ENCODE measurements at places on chromosomes 1 and 21.

GRCh38 chr1:161241682-161242081, 3.7 kb upstream of the NR1I3 start:
- no peak for DNase-seq

- no peak for DNase-seq
Observed at GRCh38 chr1:175508320-175509110, 234.9 kb downstream of the TNR start.

DNA sequence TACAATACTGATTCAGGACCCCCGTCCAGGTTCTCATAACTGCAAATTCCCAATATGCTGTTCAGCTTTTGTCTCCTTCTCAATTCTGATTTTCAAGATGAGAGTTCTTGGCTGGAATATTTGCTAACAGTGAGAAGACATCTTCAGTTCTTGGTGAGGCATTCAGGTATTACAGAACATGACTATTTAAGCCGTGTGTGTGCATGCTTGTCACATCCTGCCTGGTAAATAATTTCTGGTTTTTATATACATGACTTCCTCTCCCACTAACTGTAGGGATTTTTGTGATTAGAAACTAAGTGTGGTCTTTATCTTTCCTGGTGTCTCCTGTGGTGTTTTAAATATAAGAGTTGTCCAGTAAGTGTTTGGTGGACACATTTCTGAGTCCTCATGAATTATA, 10.2 kb upstream of the SLC19A2 start:
- DNase-seq: no peak

GRCh38 chr1:12063141-12064072, at the start of gene TNFRSF8:
Gene TNFRSF8 (plus strand): TSS chr1:12063303. CDS start chr1:12063599, 296 bp downstream.
- DNase-seq: no peak

- DNase-seq: no peak
Observed at GRCh38 chr21:8989261-8989711, 1532.1 kb upstream of the TPTE start.

- no peak for DNase-seq
Observed at GRCh38 chr1:10237157-10237539, 26.8 kb downstream of the KIF1B start.

GRCh38 chr1:41813755-41814745, 104.7 kb downstream of the HIVEP3 start:
- DNase-seq: no peak

GRCh38 chr1:108190686-108191416, 9.3 kb downstream of the SLC25A24 start:
- DNase-seq: no peak

- DNase-seq: no peak
Observed at GRCh38 chr1:154591206-154591605, 16.8 kb downstream of the ADAR start.

GRCh38 chr1:183301239-183301638, 115.2 kb downstream of the LAMC2 start:
- DNase-seq: no peak

DNA sequence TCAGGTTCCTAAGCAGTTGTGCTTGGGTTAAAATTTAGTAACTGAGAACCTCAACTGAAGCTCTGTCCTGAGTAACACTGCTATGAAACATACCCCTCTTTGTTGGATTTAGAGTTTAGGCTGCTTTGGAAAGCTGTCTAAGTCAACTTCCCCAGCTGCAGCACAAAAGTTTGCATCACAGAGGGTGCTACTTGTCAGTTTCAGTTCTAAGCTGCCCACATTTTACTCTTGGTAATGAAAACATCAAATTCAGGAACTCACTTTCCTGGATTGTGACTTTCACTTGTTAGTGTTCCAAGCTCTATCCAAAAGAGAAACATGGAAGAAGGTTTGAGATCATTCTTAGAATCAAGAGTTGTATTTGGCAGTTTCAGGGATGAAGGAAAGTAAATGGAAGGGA, 191.7 kb upstream of the NFIA start:
- no peak for DNase-seq

- no peak for DNase-seq
Observed at GRCh38 chr1:24318615-24319311, 394 bp upstream of the GRHL3 start.

DNA sequence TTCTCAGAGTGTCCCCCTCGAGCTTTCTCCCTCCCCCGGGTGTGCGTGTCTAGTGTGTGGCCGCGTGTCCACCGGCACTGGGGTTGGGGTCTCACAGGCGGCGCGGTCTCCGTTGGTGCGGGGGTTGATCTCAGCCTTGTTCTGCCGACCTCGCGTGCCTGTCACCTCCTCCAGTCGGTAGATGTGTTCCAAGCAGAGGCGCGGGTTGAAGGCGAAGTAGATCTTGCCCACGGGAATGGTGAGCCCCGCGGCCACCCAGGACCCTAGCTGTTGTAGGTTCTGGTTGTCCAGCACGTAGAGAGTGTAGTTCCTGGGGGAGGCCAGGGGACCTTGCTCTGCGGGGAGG, 9.8 kb downstream of the INSRR start:
- DNase-seq: no peak

DNA sequence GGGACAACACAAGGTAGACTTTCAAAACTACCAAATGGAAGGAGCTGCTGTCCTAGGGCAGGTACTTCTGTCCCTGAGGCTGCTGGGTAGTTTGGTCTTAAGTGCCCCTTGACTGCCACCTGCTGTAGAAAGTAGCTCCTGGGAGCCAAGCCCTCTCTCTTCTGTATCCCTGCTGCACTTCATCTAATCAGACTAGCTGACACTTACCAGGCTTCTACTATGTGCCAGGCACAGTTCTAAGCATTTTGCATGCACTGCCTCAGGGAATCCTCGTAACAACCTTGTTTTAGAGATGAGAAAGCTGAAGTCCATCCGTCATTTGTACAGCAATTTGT, 15.9 kb upstream of the SRSF4 start:
- DNase-seq: no peak

- no peak for DNase-seq
Observed at GRCh38 chr1:212749821-212750535, 41.6 kb downstream of the NSL1 start.

- DNase-seq: no peak
Observed at GRCh38 chr1:28737307-28738132, 780 bp downstream of the YTHDF2 start.

- DNase-seq: no peak
Observed at GRCh38 chr1:184276416-184276815, 110.4 kb upstream of the C1orf21 start.

GRCh38 chr1:167412072-167412471, 106.3 kb downstream of the CD247 start:
- no peak for DNase-seq

DNA sequence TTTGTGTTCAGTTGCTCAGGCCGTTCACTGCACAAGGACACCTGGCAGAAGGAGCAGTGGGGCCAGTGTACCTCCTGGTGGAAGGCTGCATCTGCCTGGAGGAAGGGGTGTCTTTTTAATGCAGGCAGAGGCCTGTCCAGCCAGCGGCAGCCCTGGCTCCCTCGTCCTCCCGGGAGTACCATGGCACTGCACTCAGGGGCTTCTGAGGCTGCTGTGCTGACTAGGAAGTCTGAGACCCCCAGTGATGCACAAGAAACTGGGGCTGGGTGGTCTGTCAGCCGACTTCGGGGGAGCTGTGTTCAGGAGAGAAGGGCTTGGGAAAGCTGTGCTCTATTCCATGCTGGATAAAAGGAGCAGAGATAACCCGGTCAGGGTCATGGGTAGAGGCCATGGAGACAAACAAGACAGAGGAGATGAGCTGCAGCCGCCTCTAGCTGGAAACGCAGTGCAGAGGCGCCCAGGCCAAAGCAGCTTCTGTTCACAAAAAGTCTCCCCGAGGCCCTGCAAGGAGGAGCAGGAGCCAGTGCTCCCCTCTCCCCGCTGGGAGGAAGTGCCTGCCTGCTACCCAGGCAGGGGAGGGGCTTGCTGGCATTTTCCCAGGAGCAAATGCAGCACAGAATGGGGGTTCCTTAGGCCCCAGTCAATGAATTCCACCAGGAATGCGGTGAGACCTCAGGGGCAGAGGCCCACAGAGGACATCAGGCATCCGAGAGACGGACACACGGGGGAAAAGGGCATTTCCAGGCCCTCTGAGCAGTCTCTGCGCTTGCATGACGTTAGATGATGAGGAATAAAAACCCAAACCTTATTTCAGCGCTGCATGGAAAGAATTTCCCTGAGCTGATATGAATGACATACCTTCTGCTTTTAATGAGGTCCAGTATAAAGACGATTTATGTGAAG, 17.2 kb upstream of the C2CD2 start:
- no peak for DNase-seq

- DNase-seq: no peak
Observed at GRCh38 chr1:77876884-77877283, 11.5 kb upstream of the NEXN start.

GRCh38 chr1:224168859-224169380, 14.1 kb upstream of the DEGS1 start:
- DNase-seq: no peak

GRCh38 chr1:203592730-203593129, 33.9 kb upstream of the ATP2B4 start:
- no peak for DNase-seq

DNA sequence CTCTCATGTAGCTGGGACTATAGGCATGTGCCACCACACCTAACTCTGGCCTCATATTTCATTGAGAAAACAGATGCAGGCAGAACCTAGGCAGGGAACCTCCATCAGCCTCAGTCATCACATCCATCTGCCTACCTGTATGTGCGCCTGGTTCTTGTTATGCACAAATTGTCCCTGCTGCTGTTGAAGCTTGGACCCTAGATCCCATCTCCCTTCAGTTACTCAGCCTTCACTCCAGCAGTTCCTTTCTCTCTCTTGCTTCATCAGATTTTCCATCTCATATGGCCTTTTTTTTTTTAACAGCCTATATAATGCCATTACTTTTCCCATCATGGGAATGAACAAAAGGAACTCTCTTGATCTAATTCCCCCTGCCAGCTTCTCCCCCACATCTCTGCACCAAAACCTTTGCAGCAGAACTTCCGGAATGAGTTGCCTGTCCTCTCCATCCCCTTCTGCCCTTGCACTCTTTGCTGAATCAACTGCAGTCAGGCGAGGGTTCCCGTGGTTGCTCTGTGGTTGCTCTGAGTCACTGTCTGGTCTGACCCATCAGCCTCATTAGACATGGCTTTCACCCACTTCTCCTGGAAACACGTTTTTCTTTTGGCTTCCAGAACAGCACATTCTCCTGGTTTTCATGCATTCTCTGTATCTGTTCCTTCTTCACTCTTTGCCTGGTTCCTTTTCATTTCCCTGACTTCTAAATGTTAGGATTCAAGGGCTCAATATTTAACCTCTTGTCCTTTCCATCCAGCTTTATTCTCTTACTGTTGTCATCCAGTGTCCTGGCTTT, 41.5 kb downstream of the UBE4B start:
- peak; percentile 74 for DNase-seq

- DNase-seq: no peak
Observed at GRCh38 chr1:39324888-39325287, 120.4 kb downstream of the MACF1 start.

GRCh38 chr1:243974451-243975292, 76.4 kb upstream of the ZBTB18 start:
- DNase-seq: no peak

DNA sequence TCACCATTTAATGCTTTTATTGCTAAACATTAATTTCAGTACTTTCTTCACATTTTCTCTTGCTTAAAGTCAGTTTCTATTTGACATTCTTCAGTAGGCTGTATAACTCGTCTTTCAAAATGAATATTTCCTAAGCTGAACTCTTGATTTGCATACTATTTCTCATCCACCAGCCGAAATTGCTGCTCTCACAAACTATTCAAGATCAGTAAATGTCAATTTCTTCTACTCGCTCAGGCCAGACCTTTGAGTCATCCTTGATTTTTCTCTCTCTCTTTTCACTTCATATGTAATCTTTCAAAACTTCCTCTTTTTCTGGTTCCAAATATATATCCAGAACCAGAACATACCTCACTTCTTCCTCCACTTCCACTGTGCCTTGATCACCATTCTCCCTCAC, 990.0 kb downstream of the KCNT2 start:
- DNase-seq: no peak

GRCh38 chr1:160400223-160400645, at the start of gene VANGL2:
Gene VANGL2 (plus strand): TSS chr1:160400564. CDS start chr1:160415838, 15,274 bp downstream.
- no peak for DNase-seq

DNA sequence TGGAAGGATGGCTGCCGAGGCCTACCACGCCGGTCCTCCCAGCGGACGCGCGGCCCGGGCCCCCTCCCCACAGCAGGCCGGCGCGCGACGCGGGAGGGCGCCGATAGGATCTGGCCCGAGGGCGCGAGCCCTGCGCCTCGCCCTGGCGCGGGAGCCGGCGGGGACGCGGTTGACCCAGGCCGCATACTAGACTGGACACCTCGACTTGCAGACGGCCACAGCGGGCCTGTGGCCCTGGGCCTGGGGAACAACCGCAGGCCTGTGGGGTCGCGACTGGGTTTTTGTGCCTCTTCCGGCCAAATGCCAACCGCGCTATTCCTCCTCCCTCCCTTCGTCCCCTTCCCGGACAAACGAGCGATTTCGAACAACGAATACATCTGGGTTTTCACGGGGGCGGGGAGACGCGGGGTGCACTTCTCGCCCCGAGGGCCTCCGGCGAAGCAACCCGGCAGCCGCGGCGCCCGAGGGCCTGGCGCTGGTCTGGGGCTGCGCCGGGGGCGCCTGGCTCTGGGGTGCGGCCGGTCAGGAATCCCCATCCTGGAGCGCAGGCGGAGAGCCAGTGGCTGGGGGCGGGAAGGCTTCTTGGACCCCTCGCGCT, 2.4 kb downstream of the NHLH2 start:
- DNase-seq: no peak

DNA sequence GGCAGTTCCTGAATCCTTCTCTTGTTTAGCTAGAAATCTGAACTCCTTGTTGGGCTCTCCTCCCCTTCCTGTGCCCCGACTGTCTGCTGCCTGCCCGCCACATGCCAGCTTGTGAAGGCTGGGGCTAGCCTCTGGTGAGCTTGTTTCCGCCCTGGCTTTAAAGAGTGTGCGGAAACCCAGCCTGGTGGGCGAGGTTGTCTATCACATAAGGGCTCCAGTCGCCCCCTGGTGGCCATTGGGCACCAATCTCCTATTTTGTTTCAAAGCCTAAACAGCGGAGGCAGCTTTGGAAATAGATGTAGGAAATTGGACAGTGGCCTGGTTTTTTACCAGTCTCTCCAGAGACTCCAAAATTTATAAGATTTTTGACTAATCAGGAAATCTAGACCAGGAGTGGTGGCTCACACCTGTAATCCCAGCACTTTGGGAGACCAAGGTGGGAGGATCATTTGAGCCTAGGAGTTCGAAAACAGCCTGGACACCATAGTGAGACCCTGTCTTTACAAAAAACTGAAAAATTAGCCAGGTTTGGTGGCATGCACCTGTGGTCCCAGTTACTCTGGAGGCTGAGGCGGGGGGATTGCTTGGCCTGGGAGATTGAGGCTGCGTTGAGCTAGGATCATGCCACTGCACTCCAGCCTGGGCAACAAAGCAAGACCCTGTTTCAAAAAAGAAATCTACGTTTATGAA, 9.8 kb downstream of the ATP8B2 start:
- DNase-seq: no peak

All from RWPE2 (cell line).